Nasal cavity respiratory epithelium epithelial cell of viscerocranial mucosa (primary cell): ENCODE measurements at places on chromosomes 2 and 18. TPM values are rescaled to one million over a fixed set of nuclear protein-coding genes. Genes with fewer than 3 reads are reported as not detected.

The STON1 gene
- total RNA-seq: 0.34 and 0.50 TPM in 2 replicates

The CAPN13 gene
- 4.2 TPM in 1 of 2 replicates, not detected in the other for total RNA-seq

The OBSL1 gene
- total RNA-seq: 8.9 and 27.7 TPM in 2 replicates

The IL1RL1 gene
- total RNA-seq: 3.0 and 53.3 TPM in 2 replicates

The TMEM87B gene
- 38.3 and 65.1 TPM in 2 replicates for total RNA-seq

The ZNF804A gene
- not detected in 2 replicates for total RNA-seq

The CERKL gene
- total RNA-seq: 0.36 TPM in 1 of 2 replicates, not detected in the other

The UGT1A1 gene
- total RNA-seq: under 0.01 and 1.5 TPM in 2 replicates

The WDR12 gene
- total RNA-seq: 32.5 and 59.7 TPM in 2 replicates

The TLX2 gene
- not detected in 2 replicates for total RNA-seq

The MAL gene
- 1.6 and 4.1 TPM in 2 replicates for total RNA-seq

The LMAN2L gene
- total RNA-seq: 14.4 and 25.3 TPM in 2 replicates

The AAMP gene
- 197 and 268 TPM in 2 replicates for total RNA-seq

The CHPF gene
- total RNA-seq: 145 and 201 TPM in 2 replicates

The GALNT13 gene
- 1.0 and 1.4 TPM in 2 replicates for total RNA-seq

The TMEM247 gene
- not detected in 2 replicates for total RNA-seq

The CD302 gene
- total RNA-seq: under 0.01 and 0.50 TPM in 2 replicates

The PSD4 gene
- total RNA-seq: 14.4 and 29.4 TPM in 2 replicates

The SP140 gene
- under 0.01 and 0.36 TPM in 2 replicates for total RNA-seq

The CRACDL gene
- total RNA-seq: 0.34 and 12.7 TPM in 2 replicates

The PFN4 gene
- total RNA-seq: 0.34 and 0.43 TPM in 2 replicates

The IL36RN gene
- 2.0 and 5.1 TPM in 2 replicates for total RNA-seq

The OTOS gene
- total RNA-seq: not detected in 2 replicates

The KCNS3 gene
- 4.1 and 8.1 TPM in 2 replicates for total RNA-seq

The HOXD10 gene
- total RNA-seq: not detected in 2 replicates

The MRO gene
- not detected in 2 replicates for total RNA-seq

The SH2D6 gene
- total RNA-seq: under 0.01 and 0.28 TPM in 2 replicates

The C1QL2 gene
- not detected in 2 replicates for total RNA-seq

The PLCD4 gene
- 0.71 and 1.0 TPM in 2 replicates for total RNA-seq

The GULP1 gene
- total RNA-seq: 38.7 and 66.6 TPM in 2 replicates

The CTNNA2 gene
- total RNA-seq: not detected in 2 replicates

The HTRA2 gene
- 31.9 and 59.8 TPM in 2 replicates for total RNA-seq

The VAMP5 gene
- total RNA-seq: 2.7 and 3.3 TPM in 2 replicates

The SERPINB7 gene
- total RNA-seq: 32.6 and 116 TPM in 2 replicates

The SNORC gene
- 0.34 and 1.1 TPM in 2 replicates for total RNA-seq

The FBXO48 gene
- 0.68 and 1.00 TPM in 2 replicates for total RNA-seq

The TRIM43 gene
- under 0.01 TPM in 1 of 2 replicates, not detected in the other for total RNA-seq

The ATRAID gene
- 122 and 193 TPM in 2 replicates for total RNA-seq

The SPR gene
- 10.6 and 24.2 TPM in 2 replicates for total RNA-seq

The ABCG5 gene
- not detected in 2 replicates for total RNA-seq

The CNTNAP5 gene
- not detected in 2 replicates for total RNA-seq

The POTEI gene
- not detected in 2 replicates for total RNA-seq

The SPATA3 gene
- total RNA-seq: not detected in 2 replicates

The CYBRD1 gene
- total RNA-seq: 8.9 and 33.0 TPM in 2 replicates

The GDF7 gene
- total RNA-seq: under 0.01 TPM in 2 replicates

The NYAP2 gene
- total RNA-seq: under 0.01 TPM in 1 of 2 replicates, not detected in the other

The KLHL29 gene
- total RNA-seq: 9.9 and 20.4 TPM in 2 replicates

The MXD1 gene
- 46.6 and 50.6 TPM in 2 replicates for total RNA-seq

The IGFBP2 gene
- total RNA-seq: 112 and 840 TPM in 2 replicates

The LRP1B gene
- total RNA-seq: under 0.01 and 0.28 TPM in 2 replicates

The HADHA gene
- 127 and 186 TPM in 2 replicates for total RNA-seq

The CIB4 gene
- total RNA-seq: not detected in 2 replicates

The MROH2A gene
- total RNA-seq: not detected in 2 replicates

The DCDC2C gene
- total RNA-seq: not detected in 2 replicates

The DNAH7 gene
- under 0.01 and 0.14 TPM in 2 replicates for total RNA-seq

The ASB18 gene
- total RNA-seq: not detected in 2 replicates

The DPP4 gene
- total RNA-seq: 5.5 and 9.3 TPM in 2 replicates

The TNS1 gene
- 0.50 TPM in 1 of 2 replicates, not detected in the other for total RNA-seq
